Lower lobe of right lung (tissue), 2 donors: ENCODE measurements at places on chromosomes 6 and 20. TPM values are rescaled to one million over a fixed set of nuclear protein-coding genes. Genes with fewer than 3 reads are reported as not detected.

TPMT gene
- total RNA-seq: 14.0 TPM

BMP6 gene
- 6.6 TPM for total RNA-seq

CAP2 gene
- 4.7 TPM for total RNA-seq

ZNF334 gene
- total RNA-seq: 4.7 TPM

MUC21 gene
- 3.8 TPM for total RNA-seq

ISM1 gene
- 8.4 TPM for total RNA-seq

RFX6 gene
- total RNA-seq: not detected

VSTM2L gene
- 14.1 TPM for total RNA-seq

KHDC1L gene
- total RNA-seq: not detected

CDKN1A gene
- 71.0 TPM for total RNA-seq

SPATA25 gene
- 1.1 TPM for total RNA-seq
